IPS DF 19.7 (cell line): ENCODE measurements at places on chromosomes 4 and X.

- DNase-seq, result no peak
Observed at GRCh38 chr4:10491401-10491800, 34.2 kb upstream of the ZNF518B start.

DNA sequence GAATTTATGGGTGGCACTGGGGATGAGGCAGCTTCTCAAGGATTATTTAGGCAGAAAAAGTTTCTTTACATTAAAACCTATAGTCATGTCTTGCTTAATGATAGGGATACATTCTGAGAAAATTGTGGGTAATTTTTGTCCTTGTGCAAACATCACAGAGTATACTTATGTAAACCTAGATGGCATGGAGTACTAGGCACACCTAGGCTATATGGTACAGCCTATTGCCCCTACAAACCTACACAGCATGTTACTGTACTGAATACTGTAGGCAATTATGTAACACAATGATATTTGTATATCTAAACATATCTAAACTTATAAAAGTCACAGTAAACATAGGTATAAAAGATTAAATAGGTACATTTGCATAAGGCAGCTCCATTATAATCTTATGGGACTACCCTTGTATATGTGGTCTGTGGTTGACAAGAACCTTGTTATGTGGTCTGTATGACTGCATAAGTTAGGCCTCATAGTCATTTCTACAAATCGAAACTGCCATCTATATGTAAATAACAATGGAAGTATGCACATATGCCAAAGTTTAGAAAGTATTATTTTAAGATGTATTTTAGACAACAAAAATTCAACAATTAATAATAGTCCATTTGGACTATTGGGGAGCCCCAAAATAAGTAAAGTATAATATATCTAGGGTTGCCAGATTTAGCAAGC is 87.3 kb downstream of the CFAP299 start:
- DNase-seq, result no peak

- no peak for DNase-seq
Observed at GRCh38 chr4:128768373-128768996, 41.0 kb upstream of the JADE1 start.

DNA sequence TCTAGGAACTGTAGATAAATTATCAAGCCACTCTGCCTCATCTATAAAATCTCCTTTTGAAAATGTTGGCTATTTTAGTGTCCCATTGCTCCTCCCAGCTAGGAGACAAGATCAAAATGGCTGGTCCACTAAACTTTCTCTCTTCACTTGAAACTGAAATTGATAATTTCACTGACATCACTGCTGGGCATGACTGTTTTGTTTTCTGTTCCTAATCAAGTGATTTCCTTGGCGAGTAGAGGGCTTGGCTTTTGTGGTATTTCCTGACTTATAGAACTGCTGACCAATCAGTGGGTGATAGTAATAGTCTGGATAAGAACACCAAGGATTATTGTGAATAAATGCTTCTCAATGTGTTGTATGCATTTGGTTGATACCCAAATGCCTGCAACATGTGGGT is 2152.9 kb downstream of the ARAP2 start:
- no peak for DNase-seq

DNA sequence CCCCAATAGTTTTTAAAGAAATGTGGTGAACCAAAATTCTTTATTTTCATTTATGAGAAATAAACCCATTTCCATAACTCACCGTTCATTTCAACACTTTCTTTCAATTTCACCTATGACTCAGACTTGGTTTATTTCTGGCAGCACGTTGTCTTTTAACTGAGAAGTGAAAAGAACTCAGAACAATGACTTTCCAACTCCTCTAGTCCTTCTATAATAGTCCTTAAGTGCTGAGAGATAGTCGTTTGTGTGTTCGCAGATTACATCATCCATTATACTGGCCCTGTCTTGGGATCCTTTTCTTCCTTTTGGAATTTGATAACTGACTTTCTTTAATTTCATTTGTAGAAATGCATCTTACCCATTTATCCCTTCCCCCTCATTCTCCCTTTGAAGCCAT is 113.6 kb downstream of the GLUD2 start:
- DNase-seq, result no peak

GRCh38 chr4:121788896-121789295 is 12.2 kb upstream of the EXOSC9 start:
- no peak for DNase-seq

GRCh38 chr4:75908555-75908954 is 6.3 kb upstream of the PPEF2 start:
- DNase-seq, result no peak

DNA sequence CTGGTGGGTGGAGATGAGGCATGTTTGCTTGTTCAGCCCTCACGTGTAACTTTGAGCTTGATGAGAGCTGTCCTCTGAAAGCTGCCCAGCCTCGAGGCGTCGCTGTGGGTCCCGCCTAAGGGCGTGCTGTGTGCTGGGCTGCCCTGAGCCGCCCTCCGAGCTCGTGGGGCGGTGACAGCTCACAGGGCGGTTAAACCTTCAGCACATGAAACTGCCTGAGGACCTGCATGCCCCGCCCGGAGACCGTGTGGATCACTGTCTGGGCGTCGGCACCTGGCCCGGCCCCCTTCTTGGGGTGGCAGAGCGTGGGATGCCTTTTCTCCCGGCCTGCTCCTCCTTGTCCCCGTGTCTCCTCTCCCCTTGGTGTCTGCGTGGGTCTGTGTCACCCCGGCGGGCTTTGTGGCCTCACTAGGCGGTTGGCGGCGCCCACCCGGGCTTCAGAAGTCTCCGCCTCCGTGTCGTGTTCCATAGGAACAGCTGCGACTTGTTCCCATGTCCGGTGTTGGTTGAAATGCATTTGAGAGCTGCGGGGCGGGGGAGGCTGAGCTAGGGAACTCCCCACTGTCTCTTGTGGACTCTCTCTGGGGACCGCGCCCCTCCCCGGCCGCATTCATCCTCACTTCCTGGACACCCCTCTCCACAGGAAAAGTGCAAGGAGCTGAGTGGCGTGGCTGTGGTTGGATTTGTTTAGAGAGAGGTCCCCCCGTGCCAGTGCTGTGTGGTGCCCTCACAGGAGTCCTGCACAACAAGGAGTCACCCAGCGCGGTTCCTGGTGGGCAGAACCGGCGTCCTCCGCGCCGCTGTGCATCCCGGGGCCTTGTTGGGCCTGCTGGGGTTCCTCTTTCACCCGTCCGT is 6.8 kb downstream of the AKAP17A start:
- DNase-seq, result no peak
